ENCODE measurements at places on chromosomes 13 and 19.
A peak's percentile ranks its signal among the peaks of the same experiment; 100 is the strongest.

GRCh38 chr13:83151308-83151660 is 731.0 kb downstream of the SLITRK1 start:
- no peak for DNase-seq

GRCh38 chr19:29393915-29394460 is 131.8 kb upstream of the VSTM2B start:
- DNase-seq: no peak

GRCh38 chr13:93227280-93227877 is 772 bp downstream of the GPC6 start:
- DNase-seq: no peak

DNA sequence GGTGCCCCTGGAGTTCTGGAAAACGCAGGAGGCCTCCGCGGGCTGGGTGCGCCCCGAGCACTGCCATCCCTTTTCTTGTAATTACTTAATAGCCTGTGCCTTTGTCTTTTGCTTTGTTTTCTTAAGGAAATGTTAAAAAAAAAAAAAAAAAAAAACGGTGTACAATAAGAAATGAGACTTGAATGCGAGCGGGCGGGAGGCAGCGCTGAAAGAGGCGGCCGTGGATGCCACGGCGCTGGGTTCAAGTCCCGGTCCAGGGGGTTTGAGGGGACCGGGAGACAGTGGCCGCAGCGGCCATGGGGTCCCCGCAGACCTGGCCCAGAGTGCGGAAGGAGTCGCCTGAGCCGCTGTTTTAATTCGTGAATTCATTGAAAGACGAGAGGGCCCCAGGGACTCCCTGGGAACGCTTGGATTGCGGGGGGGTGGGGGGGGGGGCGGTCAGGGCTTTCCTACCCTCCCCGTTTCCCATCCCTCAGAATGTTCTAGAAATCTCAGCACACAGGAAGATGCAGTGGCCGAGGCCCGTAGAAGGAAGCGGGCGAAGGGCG is 349.2 kb upstream of the ARGLU1 start:
- no peak for DNase-seq

DNA sequence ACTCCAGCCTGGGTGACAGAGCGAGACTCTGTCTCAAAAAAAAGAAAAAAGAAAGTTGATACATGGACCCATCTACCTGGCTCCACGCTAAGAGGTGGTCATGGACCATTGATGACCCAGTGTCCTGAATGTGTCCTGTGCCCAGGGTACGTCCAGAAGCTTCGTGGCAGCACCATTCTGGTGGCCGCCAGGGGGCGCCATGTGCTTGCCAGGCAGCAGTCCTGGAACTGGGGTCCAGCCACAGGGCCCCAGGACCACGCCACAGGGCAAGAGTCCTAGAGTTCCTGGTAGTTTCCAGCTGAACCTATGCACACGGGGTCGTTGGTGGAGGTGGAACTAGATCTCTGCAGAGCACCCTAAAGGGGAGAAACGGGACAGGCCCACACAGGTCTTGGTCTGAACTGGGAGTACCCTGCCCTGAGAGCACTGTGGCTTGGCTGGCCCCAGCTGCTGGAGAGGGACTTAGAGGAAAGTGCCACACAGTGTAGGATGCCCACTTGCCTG is 19.9 kb upstream of the FBXO27 start:
- peak; percentile 40 for DNase-seq

DNA sequence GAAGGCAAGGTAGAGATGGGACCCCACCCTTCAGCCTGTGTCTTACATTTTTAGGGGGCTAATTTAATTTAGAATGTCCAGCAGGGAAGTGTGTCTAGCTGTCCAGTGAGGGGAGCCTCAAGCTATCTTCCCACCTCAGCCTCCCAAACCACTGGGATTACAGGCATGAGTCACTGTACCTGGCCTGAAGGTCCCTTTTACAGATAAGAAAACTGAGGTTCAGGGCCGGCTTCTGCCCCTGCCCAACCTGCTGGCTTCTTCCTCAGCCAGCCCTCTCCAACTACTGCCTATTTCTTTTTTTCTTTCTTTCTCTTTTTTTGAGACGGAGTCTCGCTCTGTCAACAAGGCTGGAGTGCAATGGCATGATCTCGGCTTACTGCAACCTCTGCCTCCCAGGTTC is 19.4 kb upstream of the HOMER3 start:
- no peak for DNase-seq

DNA sequence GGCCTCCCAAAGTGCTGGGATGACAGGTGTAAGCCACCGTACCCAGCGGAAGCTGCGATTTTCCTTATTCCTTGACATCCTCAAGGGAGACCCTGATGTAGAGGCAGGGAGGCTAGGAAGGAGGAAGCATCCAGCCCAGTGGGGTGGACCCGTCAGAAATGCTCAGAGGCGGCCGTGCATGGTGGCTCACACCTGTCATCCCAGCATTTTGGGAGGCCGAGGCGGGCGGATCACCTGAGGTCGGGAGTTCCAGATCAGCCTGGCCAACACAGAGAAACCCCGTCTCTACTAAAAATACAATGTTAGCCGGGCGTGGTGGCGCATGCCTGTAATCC is 11.6 kb downstream of the GZMM start:
- no peak for DNase-seq

GRCh38 chr19:23699521-23699860 is 12.5 kb upstream of the ZNF675 start:
- no peak for DNase-seq

DNA sequence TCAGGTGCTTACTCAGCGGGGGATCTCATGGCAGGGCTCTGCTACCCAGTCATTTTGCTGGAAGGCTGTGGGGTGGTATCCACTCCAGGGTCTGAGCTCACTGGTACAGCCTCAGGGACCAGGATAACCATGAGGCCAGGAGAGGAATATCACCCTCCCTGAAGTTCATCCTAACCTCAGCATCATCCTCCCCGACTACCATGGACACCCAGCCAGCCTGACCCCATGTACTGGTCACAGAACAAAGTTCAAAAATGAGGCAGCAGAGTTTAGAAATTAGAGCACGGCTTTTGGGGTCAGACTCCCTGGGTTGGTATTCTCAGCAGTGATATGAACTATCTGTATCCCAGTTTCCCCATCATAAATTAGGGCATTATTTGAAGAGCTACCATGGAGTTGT is 35.5 kb upstream of the RXFP2 start:
- no peak for DNase-seq

Measured in activated CD4-positive, alpha-beta T cell treated with anti-CD3 and anti-CD28 coated beads, Interleukin-2, amount 50 U/mL, for 24 hours (primary cell).